ENCODE measurements at places on chromosomes 1 and 21.

GRCh38 chr1:33382661-33383415 is 48.1 kb downstream of the PHC2 start:
- no peak for DNase-seq

- no peak for DNase-seq
Observed at GRCh38 chr1:244254467-244254866, 197.2 kb downstream of the ADSS2 start.

DNA sequence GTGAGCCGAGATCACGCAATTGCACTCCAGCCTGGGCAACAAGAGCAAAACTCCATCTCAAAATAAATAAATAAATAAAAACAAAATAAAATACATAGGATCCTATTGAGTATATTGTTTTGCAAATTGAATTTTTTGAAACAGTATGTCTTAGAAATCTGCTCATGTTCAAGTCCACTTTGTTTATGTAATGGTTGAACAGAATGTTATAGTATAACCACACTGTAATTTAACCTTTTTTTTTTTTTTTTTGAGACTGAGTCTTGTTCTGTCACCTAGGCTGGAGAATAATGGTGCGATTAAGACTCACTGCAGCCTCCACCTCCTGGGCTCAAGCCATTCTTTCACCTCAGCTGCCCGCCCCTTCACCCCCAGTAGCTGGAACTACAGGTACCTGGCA is 31.4 kb downstream of the PARK7 start:
- DNase-seq, result no peak

DNA sequence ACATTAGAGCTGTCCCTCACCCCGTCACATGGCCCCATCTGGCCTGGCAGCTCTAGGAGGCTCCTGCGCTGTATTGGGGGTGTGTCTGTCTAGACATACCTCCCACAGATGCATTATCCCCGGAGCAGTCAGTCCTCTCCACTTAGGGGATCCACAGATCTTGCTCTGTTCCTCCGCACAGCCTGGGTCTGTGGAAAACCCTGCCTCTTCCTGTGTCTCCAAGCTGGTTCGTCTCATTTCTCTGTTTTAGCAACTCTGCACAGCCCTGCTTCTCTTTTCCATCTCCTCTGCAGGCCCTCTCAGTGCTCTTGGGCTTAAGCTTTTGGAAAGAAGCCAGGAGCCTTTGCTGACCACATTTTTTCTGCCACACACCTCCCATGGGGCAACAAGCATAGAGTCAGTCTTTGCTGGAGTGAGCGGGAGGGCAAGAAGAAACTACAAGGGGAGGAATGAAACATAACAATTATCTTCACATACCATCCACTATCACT is 241.5 kb downstream of the FOXD2 start:
- no peak for DNase-seq

GRCh38 chr1:167854184-167854583 is 59.8 kb downstream of the ADCY10 start:
- DNase-seq, result no peak

GRCh38 chr1:4253935-4254334 is 353.9 kb upstream of the C1orf174 start:
- no peak for DNase-seq

DNA sequence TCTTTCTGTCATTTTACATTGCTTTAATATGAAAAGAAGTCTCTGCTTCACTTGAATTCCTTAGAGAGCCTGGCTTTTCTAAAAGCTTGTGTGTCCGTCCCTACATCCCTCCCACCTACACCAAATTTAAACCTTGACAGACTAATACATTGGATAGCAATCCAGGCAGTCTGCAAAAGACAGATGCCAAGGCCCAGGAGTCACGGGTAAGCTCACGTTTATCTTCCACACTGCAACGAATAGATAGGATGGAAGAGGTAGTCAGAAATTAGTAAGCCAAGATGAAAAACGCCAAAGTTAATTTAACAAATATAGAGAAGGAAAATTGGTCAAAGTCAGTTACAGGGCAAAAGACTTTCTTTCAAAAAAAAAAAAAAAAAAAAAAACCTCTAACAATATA is 338.1 kb downstream of the SMYD3 start:
- no peak for DNase-seq

DNA sequence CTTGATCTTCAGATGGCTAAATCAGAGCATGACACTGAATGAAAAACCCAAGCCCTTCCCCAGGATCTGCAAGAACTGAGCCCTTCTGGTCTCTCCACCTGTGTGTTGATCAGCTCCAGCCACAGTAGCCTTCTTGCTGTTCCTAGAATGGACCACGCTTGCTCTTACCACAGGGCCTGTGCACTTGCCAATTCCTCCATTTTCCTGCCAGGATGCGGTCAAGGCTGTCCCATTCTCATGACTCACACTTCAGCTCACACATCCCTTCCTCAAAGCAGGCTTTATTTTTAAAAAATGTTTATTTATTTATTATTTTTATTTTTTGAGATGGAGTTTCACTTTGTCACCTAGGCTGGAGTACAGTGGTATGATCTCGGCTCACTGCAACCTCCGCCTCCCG is 43.6 kb upstream of the GRHL3 start:
- DNase-seq, result no peak

DNA sequence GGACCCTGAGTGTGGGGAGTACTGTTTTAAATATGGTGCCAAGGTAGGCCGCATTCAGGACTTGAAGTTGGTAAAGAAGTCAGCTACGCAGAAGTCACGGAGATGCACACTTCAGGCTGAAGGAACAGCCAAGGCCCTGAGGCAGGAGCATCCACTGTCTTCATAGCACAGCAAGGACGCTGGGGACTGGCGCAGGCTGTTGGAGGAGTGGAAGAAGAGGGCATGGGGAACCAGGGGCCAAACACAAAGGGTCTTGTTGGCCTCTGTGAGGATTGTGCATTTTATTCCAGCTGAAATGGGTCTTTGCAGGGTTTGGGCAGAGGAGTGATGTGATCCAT is 16.6 kb downstream of the DNAJC16 start:
- DNase-seq, result no peak

DNA sequence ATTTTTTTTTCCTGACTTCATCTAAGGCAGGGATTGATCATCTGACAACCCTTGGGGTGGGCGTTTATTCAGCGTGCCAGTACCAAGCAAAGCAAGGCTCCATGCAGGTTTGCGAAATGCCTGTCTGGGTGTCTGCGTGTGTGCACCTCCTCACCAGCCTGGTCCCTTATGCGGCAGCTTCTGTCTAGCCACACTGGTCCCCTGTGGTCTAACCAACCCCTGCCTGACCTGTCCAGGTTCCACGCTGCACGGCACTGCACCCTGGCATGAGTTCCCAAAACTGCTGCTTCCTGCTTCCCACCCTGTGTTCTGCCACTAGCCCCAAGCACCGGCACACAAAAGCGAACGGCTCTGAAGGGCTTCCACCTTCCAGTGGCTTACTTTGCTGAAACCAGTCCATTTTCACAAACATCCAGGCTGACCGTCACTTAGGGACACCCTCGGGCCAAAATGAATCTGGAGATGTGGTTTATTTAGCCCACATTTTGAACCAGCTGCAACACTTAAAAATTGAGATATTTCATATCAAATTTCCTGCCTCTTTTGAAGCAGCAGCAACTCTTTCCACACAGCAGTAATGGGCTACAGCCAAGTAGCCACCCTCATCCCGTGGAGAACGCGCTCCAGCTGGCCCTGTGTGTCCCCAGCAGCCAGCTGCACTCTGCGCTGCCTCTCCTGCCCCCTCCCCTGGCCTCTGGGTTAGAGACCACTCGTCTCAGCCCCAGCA is 55.7 kb downstream of the HLCS start:
- DNase-seq, result no peak

GRCh38 chr1:101190441-101190840 is 46.4 kb upstream of the S1PR1 start:
- no peak for DNase-seq

- no peak for DNase-seq
Observed at GRCh38 chr1:48572646-48573258, 100.7 kb upstream of the SPATA6 start.

DNA sequence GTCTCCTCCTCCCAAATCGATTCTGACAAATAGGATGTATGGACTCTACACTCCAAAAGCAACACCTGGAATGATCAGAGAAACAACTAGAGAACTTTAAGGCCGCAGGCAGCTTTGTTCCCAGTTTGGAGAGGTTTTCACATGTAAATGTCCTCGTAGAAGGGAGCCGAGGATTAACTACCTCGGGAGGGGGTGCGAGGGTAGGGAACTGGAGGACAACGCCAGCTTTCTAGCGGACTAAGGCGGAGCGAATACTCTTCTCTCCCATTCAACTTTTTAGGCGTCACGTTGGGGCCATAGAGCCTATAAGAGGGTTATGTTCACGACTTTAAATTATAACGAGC is 1.2 kb downstream of the SCAF4 start:
- DNase-seq, result no peak

GRCh38 chr1:35708441-35708921 is 10.2 kb downstream of the C1orf216 start:
- no peak for DNase-seq

DNA sequence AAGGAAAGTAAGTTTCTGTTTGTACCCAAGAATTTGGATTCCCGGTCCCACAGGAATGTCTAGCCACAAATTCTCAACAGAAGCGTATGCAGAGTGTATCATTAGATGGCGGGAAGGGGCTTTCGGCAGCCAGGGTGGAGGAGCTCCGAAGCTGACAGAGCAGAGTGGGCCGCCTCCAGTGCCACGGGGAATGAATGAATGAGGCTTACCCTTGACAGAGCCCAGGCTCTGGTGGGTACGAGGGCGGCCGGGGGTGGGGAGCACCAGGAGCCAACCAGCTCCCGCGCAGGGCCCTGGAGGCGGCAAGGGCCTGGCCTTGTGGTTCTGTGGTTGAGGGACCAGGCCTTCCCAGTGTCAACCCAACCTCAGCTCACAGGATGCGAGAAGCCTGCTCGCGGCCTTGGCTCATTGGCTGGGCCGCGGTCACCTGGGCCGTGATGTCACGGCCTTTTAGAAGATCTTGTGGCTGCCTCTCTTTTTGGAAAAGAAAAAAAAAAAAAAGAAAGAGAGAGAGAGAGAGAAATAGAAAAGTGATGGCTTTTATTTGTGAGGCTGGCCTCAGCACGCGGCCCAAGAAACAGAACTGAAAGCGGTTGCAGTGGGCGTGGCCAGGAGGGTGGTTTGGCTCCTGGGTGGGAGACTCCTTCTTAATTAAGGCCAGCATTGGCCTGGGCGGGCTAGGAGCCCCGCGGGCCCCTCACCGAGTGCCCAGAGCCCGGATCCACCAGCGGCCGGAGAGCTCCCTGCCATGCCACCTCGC is 34.9 kb upstream of the RUNX3 start:
- DNase-seq, result peak; percentile 90

DNA sequence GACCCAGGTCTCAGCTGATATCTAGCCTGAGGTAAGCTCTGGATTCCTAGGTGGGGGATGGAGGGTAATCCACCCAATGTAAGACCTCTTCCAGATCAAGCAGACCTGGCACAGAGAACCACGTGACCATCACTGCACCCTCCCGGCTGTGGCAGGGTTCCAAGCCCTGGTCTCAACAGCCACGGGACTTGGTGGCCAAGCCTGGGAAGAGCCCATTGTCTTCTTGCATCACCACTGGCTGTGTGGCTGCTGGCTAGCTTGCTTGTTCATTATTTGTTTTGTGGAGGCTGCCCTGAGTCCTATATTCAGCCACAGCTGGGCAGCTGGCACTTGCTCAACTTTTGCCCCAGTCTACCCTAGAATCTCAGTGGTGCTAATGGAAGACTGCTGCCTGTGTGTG is 24.1 kb upstream of the NFASC start:
- no peak for DNase-seq

DNA sequence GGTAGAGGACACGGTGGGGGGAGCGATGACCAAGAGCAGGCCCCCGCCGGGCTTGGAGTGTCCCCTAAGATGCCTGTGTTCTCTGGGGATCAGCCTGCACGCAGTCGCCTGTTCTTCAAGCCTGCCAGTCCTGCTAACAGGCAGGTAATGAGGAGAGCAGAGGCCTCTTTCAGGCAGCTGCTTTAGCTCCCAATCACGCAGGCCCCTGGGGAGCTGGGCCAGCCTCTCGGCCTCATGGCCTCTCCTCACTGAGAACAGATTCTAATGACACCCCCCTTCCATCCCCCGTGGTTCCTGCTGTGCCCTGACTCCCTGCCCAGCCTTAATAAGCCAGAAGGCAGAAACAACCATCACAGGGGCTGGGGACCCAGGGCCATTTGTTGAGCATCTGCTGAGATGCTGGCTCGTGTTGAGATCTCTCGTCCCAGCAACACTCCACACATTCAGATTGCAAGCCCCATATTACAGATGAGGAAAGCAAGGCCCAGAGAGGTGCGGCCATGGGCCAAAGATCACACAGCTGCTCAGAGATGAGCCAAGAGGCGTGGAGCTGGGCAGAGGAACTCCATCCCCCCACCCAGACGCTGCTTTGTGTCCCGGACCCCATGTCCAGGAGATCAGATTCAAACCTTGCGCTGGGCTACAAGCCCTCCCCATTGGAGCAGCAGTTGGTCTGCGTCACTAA is 71.6 kb upstream of the CASZ1 start:
- DNase-seq, result no peak

- DNase-seq, result no peak
Observed at GRCh38 chr21:25370311-25370744, 237.0 kb downstream of the MRPL39 start.

- peak; percentile 20 for DNase-seq
Observed at GRCh38 chr21:40143822-40144525, 276.7 kb downstream of the PCP4 start.

GRCh38 chr1:169110689-169111447 is 4.4 kb downstream of the ATP1B1 start:
- no peak for DNase-seq

- no peak for DNase-seq
Observed at GRCh38 chr1:178942285-178943198, 71.7 kb upstream of the ANGPTL1 start.

- DNase-seq, result no peak
Observed at GRCh38 chr1:209154912-209155311, 428.6 kb upstream of the CAMK1G start.

DNA sequence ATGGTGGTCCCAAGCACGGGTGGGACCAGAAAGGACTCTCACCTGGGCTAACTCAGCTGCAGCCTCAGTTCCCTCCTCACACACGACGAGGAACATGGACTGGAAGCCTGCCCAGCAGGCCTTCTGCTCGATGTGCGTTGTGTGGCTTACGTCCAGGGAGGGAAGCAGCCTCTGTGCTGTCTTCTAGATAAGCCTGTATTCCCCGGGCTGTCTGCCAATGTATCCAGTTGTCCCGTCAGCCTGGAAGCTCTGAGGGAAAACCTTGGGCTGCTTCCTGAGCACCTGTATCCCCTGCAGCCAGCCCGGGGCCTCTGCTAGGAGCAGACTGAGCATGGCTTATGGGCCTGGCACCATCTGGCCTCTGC is 10.5 kb downstream of the PCSK9 start:
- no peak for DNase-seq

DNA sequence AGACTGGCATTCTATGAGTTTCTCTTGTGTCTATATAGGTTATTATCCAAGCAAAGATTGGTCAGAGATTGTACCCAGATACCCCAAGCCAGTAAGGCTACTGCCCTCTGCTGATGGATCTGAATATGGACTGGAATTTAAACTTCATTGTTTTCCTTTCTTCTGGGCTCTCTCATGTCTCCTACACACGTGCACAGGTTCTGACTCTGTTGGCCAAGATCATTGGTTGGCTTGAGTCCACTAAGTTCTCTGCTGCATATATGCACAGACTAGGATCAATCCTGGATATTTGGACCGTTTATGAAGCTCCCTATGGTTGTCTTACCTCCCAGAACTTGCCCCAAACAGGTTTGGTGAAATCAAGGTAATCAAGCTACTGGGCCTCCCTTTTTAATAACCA is 69.7 kb downstream of the CC2D1B start:
- DNase-seq, result no peak

- no peak for DNase-seq
Observed at GRCh38 chr21:41068496-41068895, 99.5 kb upstream of the BACE2 start.
